Pancreas (tissue), 10 donors: ENCODE measurements at places on chromosomes 1 and 21. TPM values are rescaled to one million over a fixed set of nuclear protein-coding genes. Genes with fewer than 3 reads are reported as not detected.

GRCh38 chr1:65471861-65472332 is 51.4 kb downstream of the LEPR start:
- DNase-seq, result no peak

DNA sequence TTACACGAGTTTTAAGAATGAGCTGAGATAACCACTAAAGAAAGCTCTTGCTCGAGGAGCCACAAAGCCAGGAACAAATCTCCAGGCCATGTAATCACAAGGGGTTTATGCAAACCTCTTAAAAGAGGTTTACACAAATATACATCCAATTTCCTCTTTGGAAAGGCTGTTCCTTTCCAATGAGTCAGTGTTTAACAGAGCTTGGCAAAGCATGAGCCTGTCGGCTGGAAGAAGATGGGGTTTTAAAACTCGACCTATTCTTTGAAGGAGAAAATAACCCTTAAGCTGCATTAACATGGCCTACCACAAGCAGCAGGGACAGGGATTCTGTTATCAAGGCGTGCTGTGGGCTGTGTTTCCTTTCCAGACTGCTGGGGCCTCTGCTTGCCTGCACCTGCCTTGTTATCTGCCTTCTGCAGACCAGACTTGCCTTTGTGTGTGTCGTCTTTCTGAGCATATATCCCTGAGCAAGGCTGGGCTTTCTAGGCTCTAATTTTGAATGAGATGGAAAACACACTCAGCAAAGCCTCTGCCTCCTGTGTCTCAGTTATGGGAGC is 40.6 kb upstream of the CYP2J2 start:
- no peak for DNase-seq

OR6Y1 gene
- total RNA-seq, result not detected

- DNase-seq, result no peak
Observed at GRCh38 chr1:154198756-154199562, 7.1 kb upstream of the TPM3 start.

SH2D1B gene
- total RNA-seq, result not detected

DNA sequence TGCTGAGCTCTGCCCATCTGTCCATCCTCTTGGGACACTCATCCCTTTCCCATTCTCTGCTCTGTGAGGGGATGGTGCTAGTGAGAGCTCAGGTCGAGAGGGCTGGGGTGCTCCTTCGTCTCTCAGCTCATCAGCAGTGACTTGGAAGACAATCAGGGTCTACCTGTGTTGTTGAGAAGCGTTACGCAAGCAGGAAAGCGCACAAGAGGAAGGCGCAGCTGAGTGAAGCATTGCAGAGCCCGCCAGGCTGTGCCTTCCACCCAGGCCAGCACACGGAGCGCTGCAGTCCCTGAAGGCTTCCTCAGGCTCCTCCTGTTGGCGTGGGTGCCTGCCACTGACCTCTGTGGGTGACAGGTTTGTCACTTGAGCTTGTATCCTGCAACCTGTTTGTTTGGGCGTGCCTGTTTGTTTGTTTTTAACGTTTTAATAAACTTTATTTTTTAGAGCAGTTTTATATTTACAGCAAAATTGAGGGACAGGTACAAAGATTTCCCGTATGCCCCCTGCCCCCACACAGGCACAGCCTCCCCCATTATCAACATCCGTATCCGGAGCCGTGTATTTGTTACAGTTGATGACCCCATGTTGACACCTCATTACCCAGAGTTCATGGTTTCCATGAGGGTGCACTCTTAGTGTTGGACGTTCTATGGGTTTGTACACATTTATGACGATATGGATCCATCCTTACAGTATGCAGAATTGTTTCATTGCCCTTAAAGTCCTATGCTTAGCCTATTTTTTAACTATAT is 36.7 kb downstream of the ADARB1 start:
- no peak for DNase-seq

LPAR3 gene
- total RNA-seq, result 9.5 TPM

PHACTR4 gene
- total RNA-seq, result 25.8 TPM

DDX59 gene
- 9.0 TPM for total RNA-seq

DNA sequence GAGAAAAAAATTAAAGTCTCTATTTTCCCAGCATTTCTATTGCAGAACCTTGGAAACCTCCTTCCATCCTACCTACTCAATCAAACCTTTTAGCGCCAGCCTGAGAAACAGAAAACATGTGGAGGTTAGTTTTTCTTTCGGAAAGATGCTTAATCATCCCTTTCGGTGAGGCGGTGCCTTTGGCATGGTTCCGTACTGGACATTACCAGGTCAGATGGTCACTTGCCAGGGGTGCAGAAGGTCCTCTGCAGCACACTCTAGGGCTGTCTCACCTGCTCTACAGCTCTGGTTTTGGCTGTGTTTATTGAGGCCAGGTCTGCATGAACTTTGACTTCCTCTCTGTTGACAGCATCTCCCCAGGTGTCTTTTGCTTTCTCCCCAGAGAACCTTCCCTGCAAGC is 121.5 kb downstream of the PLD5 start:
- DNase-seq, result no peak

DNA sequence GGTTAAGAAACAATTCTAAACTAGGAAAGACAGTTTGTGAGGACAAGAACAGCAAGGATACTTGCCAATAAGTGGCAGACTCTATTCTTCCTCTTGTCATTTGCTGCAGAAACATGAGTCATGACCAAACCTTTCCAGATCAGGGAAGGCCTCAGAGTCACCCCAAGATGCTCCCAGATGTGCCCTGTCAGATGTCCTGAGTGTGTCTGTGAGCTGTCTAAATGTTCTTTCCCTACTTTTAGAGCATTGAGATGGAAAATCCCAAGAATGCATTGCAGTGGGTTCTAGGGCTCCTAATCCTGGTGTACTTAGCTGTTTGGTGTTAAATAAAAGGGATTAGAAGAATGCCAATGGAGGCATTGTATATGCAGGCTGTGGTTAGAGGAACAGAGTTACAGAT is 57.5 kb upstream of the KIAA0040 start:
- no peak for DNase-seq

- no peak for DNase-seq
Observed at GRCh38 chr1:158098256-158098655, 82.4 kb upstream of the CD1D start.

UBE2U gene
- 0.81 TPM for total RNA-seq

THEM5 gene
- total RNA-seq, result 0.17 TPM
